ENCODE measurements at places on chromosomes 7 and 10.

- no peak for DNase-seq
Measured at GRCh38 chr7:91835826-91836368, 44.6 kb downstream of the MTERF1 start.

DNA sequence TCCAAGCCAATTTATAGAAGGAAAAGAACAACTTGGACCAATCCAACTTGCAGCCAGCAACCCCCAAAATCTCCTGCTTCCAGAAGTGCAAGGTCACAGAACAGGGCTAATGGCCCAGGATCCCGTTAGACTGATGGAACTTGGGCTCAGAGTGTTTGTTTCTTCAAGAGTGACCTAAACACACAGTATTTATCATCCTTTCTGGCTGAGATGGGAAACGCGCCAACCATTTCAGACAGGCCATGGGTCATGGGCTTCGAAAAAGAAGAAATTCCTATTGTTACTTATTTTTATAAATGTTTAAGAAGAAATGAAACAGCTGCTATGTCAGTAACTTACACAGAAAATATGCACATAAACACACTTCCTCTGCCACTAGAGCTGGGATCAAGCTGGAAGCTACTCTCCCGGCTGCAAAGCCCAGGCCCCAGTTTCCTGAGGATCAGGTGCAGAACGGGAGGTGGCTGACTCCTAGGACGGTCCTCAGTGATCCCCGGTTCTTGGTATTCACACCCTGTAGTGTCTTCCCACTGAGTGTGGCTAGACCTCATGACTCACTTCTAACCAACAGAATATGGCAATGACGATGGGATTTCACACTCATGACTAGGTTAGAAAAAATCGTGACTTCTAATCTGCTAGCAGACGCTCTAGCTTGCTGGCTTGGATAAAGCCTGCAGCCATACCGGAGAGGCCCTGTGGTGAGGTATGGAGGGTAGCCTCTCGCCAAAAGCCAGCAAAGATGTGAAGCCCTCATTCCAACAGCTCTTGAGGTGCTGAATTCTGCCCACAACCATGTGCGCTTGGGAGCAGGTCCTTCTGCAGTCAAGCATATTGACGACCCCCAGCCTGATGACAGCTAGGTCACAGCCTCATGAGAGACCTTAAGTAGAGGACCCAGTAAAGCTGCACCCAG lies 60.2 kb downstream of the CHST15 start:
- no peak for DNase-seq

GRCh38 chr10:70074971-70075370 lies 22.3 kb downstream of the MACROH2A2 start:
- DNase-seq = no peak

DNA sequence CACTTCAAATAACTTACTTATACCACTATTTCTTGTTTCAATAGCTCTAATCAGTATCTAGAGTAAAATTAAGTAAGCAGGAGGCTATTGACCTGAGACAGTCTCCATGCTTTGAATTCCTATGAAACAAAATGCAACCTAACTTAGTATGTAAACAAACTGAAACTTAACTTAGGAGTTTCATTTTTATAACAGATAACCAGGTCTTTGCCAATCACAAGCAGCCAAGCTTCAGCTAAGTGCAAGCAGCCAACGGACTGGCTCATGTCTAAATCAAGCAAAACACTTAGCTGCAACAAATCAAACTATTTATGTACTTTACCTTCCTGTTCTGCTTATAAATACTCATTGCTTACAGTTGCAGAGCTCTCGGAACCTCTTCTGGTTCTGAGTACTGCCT lies 4.4 kb upstream of the GSTK1 start:
- DNase-seq = no peak

- DNase-seq = no peak
Measured at GRCh38 chr10:62545160-62546066, 171.2 kb downstream of the ZNF365 start.

DNA sequence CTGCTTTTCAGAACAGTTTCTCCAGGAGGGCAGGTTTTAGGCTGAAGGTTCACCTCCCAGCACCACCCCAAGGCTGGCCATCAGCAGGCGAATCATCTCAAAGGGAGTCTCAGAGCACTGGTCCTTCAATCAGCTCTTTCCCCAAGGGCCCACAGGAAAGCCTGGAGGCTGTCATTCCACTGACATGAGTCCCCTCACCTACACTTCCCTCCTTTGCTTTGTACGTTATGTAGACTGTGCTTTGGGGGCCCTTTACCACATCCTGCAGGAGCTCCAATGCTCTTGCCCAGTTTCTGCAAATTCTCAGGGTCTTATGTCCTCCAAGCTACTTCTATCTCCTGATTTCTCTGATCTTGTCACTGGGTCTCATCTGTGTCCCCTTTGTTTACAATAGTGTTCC lies 15.4 kb downstream of the WDFY4 start:
- no peak for DNase-seq

GRCh38 chr7:155103839-155104238 lies 33.7 kb downstream of the HTR5A start:
- no peak for DNase-seq
